ENCODE measurements at places on chromosomes 5 and 9. TPM values are rescaled to one million over a fixed set of nuclear protein-coding genes. Genes with fewer than 3 reads are reported as not detected.

The NFIB gene
- 0.42 TPM for total RNA-seq

The TSSK1B gene
- total RNA-seq, result 0.10 TPM

The CCL27 gene
- 0.21 TPM for total RNA-seq

The TEX48 gene
- not detected for total RNA-seq

The C6 gene
- not detected for total RNA-seq

The FBN2 gene
- total RNA-seq, result 5.1 TPM

The SLC4A9 gene
- total RNA-seq, result 0.10 TPM

The NDST1 gene
- 13.0 TPM for total RNA-seq

The PLEKHG4B gene
- under 0.01 TPM for total RNA-seq

The PCDHGA9 gene
- total RNA-seq, result 0.42 TPM

The INSL4 gene
- not detected for total RNA-seq

The SPINK5 gene
- not detected for total RNA-seq

The C8G gene
- total RNA-seq, result not detected

The TMEM171 gene
- not detected for total RNA-seq

The GEMIN5 gene
- total RNA-seq, result 3.7 TPM

The WDR31 gene
- 0.21 TPM for total RNA-seq

The CERCAM gene
- total RNA-seq, result 1.8 TPM

The SLC45A2 gene
- under 0.01 TPM for total RNA-seq

The SHLD3 gene
- 35.8 TPM for total RNA-seq

The TMEM174 gene
- total RNA-seq, result not detected

The SPATA31E1 gene
- not detected for total RNA-seq

The LIX1 gene
- total RNA-seq, result not detected

The SH3TC2 gene
- total RNA-seq, result 3.7 TPM

The IL33 gene
- total RNA-seq, result not detected

The RNF130 gene
- 128 TPM for total RNA-seq

The PJA2 gene
- 162 TPM for total RNA-seq

The KIF12 gene
- total RNA-seq, result not detected

The FOXD4L6 gene
- total RNA-seq, result not detected

The GFPT2 gene
- total RNA-seq, result 1.7 TPM

The PCDH1 gene
- 2.8 TPM for total RNA-seq

The S1PR3 gene
- 7.8 TPM for total RNA-seq

The PCDHA12 gene
- total RNA-seq, result not detected

The ADGRD2 gene
- 0.10 TPM for total RNA-seq

The ZNF366 gene
- 0.10 TPM for total RNA-seq

The ACOT12 gene
- 0.31 TPM for total RNA-seq

The PCDHA4 gene
- total RNA-seq, result not detected

The ENC1 gene
- total RNA-seq, result 31.9 TPM

The STC2 gene
- total RNA-seq, result under 0.01 TPM

The TMEFF1 gene
- total RNA-seq, result not detected

The TMEM215 gene
- total RNA-seq, result not detected

The POMT1 gene
- 18.9 TPM for total RNA-seq

The C9orf153 gene
- total RNA-seq, result 1.9 TPM

The CCDC187 gene
- 0.10 TPM for total RNA-seq
